ENCODE measurements at places on chromosomes 7 and 10.
A peak's percentile ranks its signal among the peaks of the same experiment; 100 is the strongest.

DNA sequence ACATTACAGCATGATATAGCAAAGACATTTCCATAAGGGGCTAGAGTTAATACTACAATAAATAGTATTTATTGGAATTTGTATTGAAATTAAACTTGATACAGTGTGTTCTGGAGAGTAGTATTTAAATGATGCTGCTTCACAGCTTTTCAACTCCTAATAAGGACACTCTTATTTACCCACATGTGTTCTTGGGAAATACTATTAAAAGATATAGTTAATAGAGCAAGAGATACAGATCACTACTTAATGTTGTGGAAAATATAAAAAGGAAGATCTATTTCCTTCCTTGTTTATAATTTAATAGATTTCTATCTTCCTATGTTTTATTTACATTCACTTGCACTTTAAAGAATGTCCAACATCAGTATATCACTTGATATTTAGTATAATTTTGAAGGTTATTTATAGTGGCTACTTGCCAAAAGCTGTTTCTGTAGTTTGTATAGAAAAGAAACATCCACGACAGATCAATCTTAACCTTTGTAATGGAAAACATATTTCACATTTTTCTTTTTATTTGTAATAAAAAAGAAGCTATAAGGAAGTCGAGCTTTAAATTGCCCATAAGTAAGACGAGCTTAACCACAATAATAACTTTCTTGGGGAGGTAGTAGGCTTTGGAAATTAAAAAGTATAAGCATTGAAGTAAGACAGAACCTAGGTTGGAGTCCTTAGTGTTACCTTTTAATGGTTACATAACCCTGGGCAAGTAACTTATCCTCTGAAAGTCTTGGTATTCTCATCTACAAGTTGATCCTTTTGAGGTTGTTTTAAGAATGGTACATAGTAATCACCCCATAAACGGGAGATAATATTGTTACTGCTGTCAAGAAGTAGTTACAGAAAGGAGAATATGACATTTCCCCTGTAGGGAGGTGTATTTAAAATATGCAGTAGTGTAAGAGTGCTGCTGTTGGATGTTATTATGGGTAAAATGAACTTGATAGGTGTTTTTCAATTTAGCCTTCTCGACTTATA, 32.8 kb downstream of the CPED1 start:
- DNase-seq: no peak

DNA sequence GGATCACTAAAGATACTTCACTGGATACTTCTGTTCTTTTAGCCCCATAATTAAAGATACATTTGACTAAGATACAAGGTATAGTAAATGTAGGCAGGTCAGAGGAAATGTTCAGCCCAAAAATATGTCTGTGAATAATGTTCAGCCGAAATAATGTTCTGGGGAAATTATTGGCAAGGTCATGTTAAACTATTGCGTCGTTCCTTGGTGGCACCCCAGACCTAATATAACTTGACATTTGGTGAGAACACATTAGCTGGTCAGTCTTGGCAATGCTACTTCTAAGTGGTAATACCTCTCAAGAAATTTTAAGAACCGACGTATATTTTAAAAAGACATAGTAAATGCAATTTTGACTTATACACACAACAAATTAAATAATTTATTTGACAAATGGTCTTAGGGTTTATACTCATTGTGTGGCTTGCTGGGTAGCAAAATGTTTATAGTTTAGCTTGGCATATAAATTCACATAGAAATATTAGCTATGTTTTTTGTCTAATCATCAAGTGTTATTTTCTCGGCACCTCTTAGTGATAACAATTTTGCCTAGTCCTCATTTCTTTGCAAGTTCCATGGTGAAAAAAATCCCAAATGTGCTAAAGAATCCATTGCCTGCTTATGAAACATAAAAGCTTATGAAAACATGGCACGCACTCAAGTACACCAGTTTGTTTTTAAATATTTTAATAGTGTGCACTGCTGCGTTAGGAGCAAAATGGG, 270.3 kb upstream of the NEBL start:
- no peak for DNase-seq

DNA sequence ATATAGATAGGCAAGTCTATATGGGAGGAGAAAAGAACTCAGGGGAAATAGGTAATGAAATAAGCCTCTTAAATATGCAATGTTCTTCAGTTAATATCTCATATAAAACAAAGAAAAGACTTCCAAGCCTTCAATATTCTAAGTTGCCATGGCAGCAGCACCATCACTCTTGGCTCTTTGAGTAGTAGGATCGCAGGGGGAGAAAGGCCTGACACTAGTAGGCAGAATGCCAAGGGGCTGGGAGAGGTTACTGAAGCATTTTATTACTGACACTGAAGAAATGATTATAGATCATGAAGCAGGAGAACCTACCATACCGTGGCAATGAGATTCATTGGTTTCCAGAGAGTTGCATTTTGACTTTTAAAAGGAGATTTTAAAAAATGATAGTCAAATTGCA, 193.9 kb downstream of the NXPH1 start:
- no peak for DNase-seq

DNA sequence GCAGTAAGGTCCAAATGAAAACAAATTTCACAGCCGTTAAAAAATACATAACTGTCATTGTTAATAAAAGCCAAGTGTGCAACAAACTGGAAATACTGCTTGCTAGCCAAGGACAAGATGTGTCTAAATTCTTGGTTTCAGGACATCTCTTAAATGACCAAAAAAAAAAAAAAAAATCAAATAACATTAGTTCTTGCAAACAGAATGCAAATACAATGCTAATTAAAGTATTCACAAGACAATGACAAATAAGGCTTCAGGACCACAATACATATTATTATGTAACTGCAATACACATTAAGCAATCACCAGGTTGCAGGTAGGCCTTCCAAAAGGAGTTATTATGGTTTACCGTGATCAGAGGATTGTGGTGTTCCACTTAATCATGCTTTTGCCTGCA, 3.6 kb downstream of the ARHGAP21 start:
- DNase-seq: no peak

GRCh38 chr7:140060788-140061606, 1.8 kb downstream of the PARP12 start:
- peak; percentile 35 for DNase-seq

DNA sequence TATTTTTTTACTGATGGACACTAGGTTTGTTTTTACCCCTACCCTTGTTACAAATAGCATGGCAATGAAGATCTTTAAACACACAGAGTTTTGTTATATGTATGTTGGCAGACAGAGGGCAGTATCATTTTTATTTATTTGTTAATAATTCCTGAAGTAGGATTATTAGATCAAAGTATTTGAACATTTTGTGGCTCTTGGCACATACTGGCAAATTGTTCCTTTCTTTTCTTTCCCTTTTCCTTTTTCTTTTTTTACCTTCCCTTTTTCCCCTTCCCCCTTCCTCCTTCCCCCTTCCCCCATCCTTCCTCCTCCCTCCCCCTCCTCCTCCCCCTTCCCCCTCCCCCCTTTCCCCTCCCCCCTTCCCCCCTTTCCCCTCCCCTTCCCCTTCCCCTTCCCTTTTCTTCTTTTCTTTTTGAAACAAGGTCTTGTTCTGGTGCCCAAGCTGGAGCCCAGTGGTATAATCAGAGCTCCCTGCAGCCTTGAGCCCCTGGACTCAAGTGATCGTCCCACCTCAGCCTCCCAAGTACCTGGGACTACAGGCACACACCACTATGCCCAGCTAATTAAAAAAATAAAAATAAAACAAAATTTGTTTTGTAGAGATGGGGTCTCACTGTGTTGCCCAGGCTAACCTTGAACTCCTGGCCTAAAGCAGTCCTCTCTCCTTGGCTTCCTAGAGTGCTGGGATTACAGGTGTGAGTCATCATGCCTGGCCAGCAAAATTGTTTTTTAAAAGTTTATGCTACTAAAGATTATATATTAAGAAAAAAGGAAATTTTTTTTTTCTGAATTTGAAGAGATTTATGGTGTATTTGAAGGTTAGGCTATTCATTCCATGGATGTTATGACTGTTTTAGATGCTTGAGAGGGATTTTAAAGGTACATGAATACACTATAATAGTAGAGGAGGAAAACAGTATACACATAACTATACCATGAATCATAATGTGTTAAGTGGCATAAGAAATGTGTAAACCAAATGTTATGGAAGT, 39.3 kb downstream of the SEPTIN7 start:
- peak; percentile 83 for DNase-seq

DNA sequence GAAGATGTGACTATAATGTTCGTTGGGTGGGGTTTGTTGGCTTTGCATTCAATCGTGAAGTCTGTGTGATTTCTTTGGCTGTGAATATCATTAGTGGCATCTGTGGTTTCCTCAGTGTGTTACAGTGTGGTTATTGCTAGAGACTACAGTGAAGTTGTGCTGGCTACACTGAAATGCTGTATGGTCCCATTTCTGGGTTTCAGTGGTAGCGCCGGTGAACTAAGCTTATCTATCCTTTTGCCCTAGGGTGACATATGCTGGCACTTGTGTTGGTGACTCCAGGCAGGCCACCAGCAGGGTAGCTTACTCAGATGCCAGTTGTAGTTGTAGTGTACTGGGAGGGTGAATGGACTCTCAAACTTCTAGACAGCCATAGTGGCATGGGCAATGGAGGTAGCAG, 259.5 kb downstream of the ANKRD30A start:
- DNase-seq: no peak

DNA sequence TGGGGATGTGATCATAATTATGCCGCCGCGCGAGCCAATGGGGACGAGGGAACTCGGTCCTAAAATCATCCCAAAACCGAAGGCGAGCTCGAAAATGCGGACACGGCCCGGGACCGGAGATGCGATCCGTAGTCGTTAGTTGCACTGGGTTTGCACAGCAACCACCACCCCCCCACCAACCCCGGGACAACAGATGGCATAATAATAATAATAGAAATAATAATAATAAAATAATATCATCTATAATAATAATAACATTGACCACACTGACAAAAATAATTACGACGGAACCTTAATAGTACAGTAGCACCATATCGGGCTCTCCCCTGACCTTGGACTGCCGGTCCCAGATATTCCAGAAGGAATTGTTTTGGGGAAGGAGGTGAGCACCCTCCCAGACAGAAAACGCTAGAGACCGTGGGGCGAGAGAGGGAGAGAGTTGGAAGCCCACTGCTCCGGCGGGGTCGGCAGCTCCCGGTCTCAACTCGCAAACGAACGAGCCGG, 1.1 kb upstream of the EMX2 start:
- DNase-seq: peak; percentile 95

GRCh38 chr7:46257761-46258448, 336.8 kb upstream of the IGFBP3 start:
- DNase-seq: peak; percentile 96

- peak; percentile 84 for DNase-seq
Measured at GRCh38 chr10:90741926-90742565, 115.8 kb downstream of the HTR7 start.

GRCh38 chr10:71124921-71125748, 87.2 kb upstream of the UNC5B start:
- no peak for DNase-seq

- DNase-seq: no peak
Measured at GRCh38 chr7:133542209-133542780, 289.4 kb downstream of the EXOC4 start.

- no peak for DNase-seq
Measured at GRCh38 chr7:99385564-99385963, 11.0 kb downstream of the ARPC1B start.

GRCh38 chr7:94374231-94374630, 20.5 kb upstream of the COL1A2 start:
- DNase-seq: peak; percentile 97

- DNase-seq: peak; percentile 52
Measured at GRCh38 chr7:99369767-99370391, 4.7 kb upstream of the ARPC1B start.

GRCh38 chr7:131212114-131212513, 115.6 kb upstream of the MKLN1 start:
- no peak for DNase-seq

- peak; percentile 55 for DNase-seq
Measured at GRCh38 chr7:119999738-120000475, 273.1 kb upstream of the KCND2 start.

- peak; percentile 24 for DNase-seq
Measured at GRCh38 chr10:35821339-35821911, 179.3 kb upstream of the FZD8 start.

GRCh38 chr7:92809760-92810573, 26.4 kb downstream of the CDK6 start:
- DNase-seq: peak; percentile 96

GRCh38 chr10:109769966-109770365, 153.3 kb downstream of the XPNPEP1 start:
- no peak for DNase-seq

DNA sequence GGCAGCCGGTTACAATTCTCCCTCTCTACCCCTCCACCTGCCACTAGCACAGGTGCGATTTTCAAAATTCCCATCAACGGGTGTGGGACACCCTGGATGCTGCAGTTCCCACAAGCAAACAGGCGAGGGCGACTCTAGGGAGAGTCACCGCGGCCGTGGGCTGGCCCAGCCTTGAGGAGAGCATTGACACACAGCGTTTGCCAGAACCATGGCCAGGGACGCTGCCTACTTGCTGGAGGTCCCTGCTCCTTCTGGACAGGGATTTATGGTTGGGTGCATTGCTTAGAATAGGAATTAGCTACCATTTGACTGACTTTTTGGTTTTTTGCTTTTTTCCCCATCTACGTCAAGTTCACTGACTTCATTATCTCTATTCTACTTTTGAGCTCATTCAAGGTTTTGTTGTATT, 19.0 kb upstream of the CLDN4 start:
- peak; percentile 62 for DNase-seq

GRCh38 chr10:82742478-82742877, 867.5 kb downstream of the NRG3 start:
- DNase-seq: peak; percentile 79

DNA sequence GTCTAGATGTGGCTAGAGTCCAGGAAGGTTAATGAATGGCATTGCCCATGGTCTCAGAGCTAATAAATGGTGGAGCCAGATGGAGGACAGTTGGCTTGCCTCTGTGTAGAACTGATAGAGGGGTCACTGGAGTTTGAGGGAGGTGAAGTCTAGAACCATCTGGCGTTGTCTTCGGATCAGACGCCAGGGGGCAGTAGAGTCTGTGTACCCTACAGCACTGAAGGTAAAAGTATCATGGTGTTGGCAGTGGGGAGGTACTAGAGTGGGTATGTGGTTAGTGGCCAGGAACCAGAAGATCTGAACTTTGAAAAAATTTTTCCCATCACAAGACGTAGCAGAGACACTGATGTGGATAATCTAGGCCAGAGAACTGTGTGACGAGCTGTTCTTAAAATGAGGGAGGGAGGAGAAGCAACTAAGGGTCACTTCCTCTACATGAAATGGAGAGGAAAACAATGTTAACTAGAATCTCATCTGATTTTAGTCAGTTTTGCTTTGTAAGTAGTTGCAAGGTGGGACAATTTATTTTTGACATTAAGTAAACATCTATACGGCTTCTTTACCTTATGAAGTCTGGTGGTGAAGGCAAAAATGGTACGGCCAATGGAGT, 227.9 kb upstream of the PRSS58 start:
- no peak for DNase-seq

GRCh38 chr10:24952143-24952706, at the start of gene PRTFDC1:
Gene PRTFDC1, minus strand, starts transcription at chr10:24952606. Its CDS starts 31 bp downstream, at chr10:24952575.
- DNase-seq: peak; percentile 57
